M059J (cell line): ENCODE measurements at places on chromosomes 1 and 21. TPM values are rescaled to one million over a fixed set of nuclear protein-coding genes. Genes with fewer than 3 reads are reported as not detected.
A peak's percentile ranks its signal among the peaks of the same experiment; 100 is the strongest.

DNA sequence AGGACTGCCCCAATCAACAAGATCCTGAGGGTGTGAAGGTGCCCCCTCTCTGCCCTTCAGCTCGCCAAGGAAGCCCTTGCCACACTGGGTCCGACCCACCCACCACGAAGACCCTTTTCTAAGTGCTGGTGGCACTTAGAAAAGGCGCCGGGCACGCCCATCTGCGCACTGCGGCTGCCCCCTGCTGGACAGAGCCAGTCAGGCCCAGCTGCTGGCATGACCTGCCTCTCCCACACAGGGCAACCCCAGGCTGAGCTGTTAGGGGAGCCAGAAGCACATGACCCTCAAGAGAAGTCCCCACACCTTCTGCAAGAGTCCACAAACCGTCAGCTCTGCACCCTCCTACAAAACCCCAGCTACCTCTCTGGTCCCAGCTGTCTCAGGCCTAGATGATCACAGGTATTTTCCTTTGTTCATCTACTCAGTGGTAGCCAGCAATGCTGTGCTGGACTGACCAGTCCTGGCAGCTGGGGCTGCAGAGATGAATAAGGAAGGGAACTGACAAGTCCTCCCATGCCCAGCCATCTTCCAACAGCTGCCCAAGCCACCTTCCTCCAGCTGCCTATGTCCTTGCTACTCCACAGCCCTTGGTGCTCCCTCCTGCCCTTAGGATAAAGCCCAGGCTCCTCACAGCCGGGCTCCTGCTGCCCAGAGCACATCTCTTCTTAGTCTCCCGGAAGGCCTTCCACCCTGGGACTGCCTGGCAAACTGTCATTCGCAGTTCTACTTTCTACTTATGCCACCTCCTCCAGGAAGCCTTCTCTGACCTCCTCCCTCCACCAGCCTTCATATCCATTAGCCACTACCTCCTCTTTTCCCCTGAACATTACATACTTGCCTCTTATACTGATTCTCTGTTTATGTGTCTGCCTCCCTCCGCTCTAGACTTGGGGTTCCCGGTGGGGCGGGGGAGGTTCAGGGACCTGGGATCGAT, 39.8 kb upstream of the ZC3H12A start:
- peak; percentile 42 for DNase-seq

ESPN gene
- total RNA-seq, result 0.02 TPM in 1 of 2 replicates, not detected in the other

- no peak for DNase-seq
These were observed 25.7 kb downstream of the GLMN start for GRCh38 chr1:92273039-92273438.

- peak; percentile 23 for DNase-seq
These were observed 13.4 kb upstream of the UAP1 start for GRCh38 chr1:162548170-162548569.

DNA sequence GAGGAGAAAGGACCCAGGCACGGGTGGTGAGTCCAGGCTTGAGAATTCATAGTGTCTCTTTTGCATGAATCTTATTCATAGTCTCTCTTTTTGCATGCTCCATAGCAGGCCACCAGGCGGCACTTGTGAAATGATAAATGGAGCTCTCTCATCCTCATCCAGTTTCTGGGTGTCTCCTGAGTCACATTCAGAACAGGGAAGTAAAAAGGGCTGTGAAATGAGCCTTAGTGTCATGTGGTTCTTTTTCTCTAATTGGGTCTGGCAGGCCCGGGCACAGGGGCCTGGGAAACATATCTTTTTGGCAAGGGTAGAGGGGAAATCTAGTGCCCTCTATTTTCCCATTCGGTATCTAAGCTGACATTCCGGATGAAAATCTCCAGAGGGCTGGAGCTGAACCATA, 19.1 kb upstream of the NCF2 start:
- peak; percentile 72 for DNase-seq

LZIC gene
- 17.5 and 33.0 TPM in 2 replicates for total RNA-seq

GRCh38 chr1:200041337-200042118, 14.0 kb downstream of the NR5A2 start:
- no peak for DNase-seq

PM20D1 gene
- not detected in 2 replicates for total RNA-seq

GRCh38 chr1:182686446-182686845, 2.1 kb upstream of the RGS8 start:
- DNase-seq, result no peak

DNA sequence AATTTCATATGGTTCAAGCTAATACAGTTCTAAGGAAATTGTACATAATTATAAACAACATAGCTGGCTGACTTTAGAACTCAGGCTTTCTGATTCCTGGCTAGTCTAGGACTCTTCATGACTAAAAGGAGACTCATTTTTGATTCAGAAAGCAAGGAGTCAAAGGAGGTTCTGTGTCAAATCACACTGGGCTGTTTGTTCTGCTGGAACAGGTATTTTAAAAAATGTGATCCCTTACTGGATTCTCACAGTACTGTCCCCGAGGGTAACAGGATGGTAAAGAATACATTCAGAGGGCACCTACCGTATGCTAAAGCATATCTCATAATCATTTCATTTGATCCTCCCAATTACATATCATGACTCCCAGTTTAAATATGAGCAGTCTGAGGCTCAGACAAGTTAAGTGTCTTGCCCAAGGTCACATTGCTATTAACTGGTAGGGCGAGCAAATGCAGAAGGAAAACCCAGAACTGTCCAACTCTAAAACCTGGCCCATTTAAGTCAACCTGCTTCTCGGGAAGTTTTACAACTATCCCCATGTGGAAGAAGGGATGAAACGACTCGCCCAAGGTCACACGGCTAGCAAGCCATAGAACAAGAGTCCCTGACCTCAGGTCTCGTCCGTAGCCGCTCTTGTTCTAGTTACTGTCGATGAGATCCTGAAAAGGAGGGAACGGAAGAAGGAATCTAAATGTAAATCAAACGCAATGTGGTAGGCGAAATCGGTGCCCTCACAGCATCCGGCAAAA, 675 bp downstream of the MYSM1 start:
- DNase-seq, result peak; percentile 36

DNA sequence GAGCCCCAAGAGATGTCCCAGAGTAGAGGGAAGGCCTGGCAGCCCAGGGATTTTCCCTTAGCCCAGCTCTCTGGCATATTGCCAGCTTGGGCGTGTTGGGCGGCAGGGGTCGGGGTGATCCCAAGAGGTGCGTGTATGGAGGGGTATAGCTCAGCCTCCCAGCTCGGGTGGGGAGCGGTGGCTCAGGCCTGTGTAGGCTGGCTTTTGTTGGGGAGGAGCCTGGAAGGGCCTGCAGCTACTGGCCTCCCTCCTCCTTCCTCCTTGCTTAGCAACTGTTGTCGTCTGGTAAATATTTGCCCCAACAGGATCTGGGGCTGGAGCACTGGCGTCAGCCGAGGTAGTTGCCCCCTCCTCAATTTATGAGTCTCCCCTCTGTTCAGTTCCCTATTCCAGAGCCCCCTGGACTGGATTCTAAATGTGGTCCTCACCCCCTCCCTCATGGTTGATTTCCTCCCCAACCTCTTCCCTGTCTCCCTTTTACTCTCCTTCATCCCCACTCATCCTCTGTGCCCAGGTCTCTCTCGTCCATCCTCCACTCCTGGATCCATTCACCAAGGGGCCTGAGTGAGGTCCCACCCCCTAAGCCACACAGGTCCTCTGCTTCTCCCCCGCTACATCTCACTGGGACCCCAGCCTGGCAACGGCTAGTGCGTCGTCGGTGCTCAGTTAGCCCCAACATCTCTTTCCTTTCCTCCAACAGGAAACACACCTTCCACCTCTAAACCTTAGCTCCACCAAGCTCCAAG, 10.3 kb upstream of the LMNA start:
- peak; percentile 92 for DNase-seq

DNA sequence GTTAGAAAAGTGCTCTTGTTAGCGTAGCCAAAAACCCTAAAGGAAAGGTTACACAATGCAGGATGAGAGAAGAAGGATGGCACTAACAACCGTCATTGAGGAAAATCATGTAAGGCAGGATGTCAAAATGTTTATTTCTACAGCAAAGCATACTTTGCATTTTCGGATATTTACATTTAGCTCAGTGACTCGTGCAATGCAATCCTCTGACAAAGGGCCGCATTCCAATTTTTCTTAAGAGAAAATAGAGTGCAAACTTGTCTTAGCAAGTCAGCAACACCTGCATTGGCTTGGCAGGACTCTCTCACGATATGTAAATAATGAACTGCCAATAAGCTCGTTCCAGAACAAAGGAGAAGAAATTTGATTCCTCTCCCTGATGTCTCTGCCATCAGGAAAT, 33.3 kb downstream of the TIAM1 start:
- DNase-seq, result no peak

DNA sequence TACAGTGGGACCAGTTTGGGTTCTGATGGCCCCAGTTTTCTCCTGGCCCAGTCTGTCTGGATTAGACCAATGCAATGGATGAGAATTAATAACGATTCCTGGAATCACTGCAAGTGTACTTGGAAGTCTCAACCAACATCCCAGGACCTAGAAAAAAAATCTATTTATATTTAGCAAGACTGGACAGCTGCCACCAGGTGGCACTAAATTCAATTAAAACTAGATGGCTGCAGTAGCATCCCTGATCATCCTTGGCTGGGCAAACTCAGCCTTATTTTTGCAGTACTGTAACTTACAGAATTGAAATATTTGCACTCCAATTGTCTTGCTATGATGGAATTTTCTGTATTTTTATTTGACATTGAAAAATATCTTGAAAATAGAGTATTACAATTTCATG, 165.7 kb downstream of the NCAM2 start:
- peak; percentile 68 for DNase-seq

DNA sequence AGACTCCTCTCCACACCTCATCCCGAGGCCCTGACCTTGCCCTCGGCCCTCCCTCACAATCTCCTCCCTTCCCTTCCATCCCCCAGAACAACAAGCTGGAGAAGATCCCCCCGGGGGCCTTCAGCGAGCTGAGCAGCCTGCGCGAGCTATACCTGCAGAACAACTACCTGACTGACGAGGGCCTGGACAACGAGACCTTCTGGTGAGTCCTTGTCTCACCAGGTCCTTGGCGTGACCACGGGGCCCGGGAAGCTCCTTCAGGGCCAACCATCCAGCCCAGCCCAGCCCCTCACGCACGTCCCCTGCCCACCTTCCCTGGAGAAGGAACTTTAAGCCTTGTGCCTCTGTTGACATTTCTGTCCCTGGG, 15.6 kb downstream of the PODN start:
- DNase-seq, result no peak

UBL4B gene
- total RNA-seq, result not detected in 2 replicates

APOBEC4 gene
- not detected in 2 replicates for total RNA-seq

DYNLT5 gene
- total RNA-seq, result 5.2 and 7.8 TPM in 2 replicates

GRCh38 chr1:8693107-8693506, 124.3 kb downstream of the RERE start:
- DNase-seq, result no peak

C1orf87 gene
- total RNA-seq, result not detected in 2 replicates

DNA sequence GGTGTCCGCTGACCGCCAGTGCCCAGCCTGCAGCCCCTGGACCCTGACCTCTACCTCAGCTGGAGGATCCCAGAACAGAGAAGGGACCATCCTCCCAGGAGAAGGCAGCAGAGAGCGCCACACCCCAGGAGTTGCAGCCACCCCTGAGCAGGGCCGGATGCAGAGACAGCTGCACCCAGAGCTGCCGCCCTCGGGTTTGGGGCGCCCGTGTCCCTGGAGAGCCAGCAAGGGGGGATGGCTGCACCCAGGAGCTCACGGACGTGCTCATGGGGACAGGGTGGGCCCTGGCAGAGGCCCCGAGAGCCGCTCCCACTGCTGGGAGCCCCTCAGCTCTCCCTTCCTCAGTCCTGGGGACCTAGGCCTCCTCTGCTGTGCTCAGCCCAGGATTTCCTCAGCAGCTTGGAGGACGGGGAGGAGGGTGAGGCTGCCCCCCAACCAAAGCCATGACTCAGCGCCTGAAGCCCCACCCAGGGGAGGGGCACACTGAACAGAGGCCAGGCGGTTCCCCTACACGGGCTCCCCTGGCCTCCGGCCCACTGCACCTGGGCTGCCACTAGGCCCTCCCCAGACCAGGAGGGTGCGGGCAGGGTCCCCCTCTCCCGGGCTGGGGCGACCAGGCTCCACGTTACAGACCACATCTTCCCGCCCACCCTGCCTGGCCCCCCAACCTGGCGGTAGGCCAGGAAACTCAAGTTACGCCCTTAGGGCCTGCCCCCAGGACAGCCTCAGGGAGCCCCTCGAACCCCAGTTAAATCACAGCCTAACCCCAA, 2.2 kb downstream of the ACAP3 start:
- peak; percentile 70 for DNase-seq

DNA sequence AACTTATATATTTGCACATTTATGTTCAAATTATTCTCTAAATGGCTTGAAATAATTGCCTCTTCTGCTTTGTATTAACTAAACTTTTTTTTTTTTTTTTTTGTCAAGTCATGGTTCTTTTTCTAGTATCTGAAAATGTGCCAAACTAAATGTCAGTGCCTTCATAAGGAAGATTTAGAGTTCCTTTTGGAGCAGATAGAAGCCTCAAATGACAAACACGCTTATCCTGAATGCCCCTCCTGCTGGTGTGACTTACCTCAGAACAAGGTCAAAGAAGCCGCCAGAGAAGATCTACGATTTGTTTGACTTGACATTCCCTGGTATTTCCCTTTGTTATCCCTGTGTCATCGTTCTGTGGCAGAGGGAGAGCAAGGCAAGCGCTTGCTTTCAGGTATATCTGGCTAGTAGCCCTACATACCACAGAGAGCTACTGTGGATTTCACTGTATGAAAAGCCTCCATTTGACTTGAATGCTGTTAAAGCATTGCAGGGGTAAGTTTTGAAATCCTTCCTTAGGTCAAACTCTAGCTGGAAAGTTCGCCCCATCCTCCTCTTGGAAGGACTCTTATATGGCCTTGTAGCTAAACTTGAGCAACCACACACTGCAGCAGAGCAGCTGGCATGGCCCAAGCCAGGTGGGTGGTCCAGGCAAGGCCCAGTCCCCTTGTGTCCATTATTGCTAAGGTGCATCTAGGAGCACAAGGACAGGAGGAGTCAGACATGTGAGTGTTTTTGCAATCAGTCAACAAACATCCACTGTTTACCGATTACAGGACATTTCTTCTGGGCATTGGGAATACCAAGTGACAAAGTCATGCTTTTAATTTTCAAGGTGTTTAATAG, 285.4 kb upstream of the USP25 start:
- peak; percentile 30 for DNase-seq

DNA sequence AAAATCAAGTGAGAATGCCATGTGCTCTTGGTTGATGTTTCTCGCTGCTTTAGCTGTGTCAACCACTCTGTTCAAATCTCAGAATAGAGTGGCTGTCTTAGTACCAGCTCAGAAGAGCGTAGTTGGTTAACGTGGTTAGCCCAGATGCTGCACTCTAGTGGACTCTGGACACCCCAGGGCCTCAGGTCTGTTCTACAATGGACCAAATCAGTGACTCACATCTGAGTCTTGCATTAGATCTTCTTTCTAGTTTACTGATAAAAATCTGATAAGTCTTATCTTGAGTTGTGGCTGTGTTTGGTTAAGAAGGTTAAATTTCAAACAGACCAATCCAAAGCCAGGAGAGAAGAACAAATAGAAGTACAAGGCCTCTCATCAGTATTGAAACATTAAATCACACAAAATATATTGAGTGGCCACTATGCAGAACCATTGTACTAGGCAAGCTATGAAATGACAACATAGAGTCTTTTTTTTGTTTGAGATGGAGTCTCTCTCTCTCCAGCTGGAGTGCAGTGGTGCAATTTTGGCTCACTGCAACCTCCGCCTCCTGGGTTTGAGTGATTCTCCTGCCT, 104.1 kb downstream of the NR5A2 start:
- DNase-seq, result peak; percentile 88

DNA sequence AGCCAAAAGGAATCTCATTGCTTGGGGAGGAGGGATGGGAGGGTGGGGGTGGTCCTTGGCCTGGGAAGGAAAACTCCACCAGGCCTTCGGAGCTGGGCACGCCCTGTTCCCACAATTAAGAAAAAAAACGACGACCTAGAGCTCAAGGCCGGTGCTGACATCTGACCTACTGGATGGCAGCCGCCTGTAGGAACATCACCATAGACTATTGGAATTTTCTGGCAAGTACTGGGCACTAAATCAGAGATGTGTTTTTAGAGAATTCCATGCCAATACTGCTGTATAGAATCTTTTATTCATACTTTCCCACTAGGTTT, 729 bp downstream of the NADK start:
- peak; percentile 44 for DNase-seq
